Activated CD4-positive, alpha-beta T cell treated with anti-CD3 and anti-CD28 coated beads for 24 hours (primary cell): ENCODE measurements at places on chromosomes 3 and 15.

DNA sequence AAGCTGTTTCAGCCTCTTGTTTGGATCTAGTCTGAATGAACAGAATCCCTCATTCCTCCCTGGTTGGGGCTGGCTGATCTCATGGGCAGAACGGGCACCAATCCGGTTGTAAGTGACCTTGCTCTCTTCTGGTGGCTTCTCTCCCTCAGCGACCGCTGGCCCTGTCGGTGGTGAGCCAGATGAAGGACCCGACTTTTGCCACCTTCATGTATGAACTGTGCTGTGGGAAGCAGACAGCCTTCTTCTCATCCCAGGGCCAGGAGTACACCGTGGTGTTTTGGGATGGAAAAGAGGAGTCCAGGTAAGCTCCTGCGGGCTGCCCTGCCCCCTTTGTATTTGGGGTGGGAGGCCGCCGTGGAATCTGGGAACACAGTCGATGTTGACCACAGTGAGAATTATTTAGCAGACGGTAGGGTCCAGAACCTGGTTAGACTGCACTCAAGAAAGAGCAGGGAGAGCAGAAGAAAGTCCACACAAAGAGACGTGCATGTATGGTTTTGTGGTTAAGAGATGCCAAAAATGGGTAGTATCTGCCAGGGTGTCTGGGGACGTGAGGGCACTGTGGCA is 138.8 kb downstream of the LRRK1 start:
- DNase-seq = no peak

DNA sequence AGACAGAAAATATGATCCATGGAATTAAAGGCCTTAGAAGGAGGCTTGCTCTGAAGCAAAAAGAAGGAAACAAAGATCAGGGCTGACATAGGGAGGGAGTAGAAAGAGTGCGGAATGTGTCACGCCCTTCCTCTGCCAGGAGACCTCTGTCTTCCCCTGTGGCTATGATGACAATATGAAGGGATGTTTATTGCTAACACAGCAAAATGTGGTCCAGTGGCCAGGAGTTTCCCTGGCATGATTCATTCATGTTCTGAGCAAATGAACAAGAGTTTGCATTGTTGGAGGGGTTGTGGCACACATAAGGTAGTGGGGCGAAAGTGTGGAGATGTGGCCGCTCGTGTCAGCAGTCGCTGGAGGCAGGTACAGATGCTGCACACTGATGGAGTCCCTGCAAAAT is 169.4 kb downstream of the SHQ1 start:
- DNase-seq = no peak

- DNase-seq = no peak
Measured at GRCh38 chr3:93961489-93961888, 12.2 kb downstream of the PROS1 start.

GRCh38 chr3:52196977-52197376 is 983 bp upstream of the ALAS1 start:
- no peak for DNase-seq

- no peak for DNase-seq
Measured at GRCh38 chr3:10142707-10143560, 1.4 kb downstream of the VHL start.

DNA sequence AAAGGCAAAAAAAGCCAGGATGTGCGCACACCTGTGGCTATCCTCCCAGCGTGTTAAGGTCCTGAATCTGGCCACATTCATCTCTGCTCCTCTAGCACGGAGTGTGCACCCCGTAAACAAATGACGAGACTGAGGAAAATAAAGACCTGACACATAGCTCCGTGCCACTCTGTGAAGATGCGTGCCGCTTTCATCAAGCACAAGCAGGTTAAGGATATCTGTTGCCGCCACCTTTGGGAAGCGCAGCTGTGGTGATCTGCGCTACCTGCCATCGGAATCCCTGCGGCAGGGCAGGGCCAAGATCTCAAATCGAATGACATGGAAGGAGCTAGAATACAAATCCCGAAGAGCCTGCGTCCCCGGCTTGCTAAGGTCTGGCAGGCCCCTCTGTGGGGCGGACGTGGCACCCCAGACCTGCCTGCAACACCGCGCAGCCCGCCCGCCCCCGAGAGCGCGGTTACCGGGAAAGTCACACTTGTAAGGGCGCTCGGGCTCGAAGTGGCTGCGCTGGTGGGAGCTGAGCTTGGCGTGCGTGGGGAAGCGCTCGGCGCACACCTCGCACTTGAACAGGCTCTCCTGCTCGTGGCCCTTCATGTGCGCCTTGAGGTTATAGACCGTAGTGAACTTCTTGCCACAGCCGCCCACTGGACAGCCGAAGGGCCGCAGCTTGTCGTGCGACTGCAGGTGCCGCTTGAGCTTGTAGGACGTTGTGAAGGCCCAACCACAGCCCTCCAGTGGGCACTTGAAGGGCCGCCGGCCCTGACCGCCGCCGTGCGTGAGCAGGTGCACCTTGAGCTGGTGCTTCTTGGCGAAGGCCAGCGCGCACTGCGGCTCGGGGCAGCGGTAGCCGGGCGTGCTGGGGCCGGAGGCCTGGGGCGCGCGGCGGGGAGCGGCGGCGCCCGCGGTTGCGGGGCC is 936 bp downstream of the ZXDC start:
- DNase-seq = no peak

GRCh38 chr3:180804916-180805315 is 107.6 kb upstream of the FXR1 start:
- no peak for DNase-seq

DNA sequence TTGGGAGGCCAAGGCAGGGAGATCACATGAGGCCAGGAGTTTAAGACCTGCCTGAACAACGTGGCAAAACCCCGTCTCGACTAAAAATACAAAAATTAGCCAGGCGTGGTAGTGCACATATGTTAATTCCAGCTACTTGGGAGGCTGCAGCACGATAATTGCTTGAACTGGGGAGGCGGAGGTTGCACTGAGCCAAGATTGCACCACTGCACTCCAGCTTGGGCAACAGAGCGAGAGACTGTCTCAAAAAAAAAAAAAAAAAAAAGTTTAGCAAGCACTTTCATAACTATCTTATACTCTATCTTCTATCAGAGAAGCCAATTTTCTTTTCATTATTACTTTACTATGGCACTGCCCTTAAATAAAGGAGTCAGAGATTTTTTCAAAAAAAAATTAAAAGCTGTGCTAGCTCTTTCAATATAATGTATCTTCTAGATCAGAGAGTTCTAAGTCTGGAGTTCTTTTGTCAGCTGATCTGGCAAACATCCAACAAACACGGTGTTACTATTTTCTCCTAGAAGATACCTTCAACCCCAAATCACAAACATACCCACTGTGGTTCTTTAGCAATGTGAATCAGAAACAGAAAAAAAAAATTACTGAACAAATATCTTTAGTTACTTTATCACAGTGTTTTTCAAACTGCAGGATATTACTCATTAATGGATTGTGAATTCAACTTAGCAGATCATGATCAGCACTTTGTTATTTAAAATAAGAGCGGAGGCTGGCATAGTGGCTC is 3.0 kb downstream of the ZNF770 start:
- no peak for DNase-seq

- no peak for DNase-seq
Measured at GRCh38 chr3:76310667-76311066, 525.3 kb upstream of the ZNF717 start.

GRCh38 chr3:4900298-4900697 is 78.9 kb upstream of the BHLHE40 start:
- no peak for DNase-seq

DNA sequence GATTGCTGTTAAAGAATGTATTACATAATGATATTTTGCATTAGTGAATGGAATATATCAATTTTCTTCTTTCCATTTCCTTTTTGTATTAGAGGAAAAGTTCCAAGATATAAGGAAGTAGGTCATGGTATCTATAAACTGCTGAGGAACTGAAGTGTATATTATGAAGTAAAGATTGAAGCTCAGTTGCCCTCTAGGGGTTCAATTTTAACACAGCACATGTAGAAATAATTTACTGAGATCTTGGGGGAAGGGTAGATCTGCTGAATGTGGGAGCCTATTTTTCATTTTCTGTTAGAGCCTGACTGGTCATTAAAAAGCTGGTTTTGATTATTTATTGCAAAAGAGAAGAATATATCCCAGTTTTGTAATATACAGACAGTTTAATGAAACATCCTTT is 45.2 kb downstream of the CMC1 start:
- no peak for DNase-seq

DNA sequence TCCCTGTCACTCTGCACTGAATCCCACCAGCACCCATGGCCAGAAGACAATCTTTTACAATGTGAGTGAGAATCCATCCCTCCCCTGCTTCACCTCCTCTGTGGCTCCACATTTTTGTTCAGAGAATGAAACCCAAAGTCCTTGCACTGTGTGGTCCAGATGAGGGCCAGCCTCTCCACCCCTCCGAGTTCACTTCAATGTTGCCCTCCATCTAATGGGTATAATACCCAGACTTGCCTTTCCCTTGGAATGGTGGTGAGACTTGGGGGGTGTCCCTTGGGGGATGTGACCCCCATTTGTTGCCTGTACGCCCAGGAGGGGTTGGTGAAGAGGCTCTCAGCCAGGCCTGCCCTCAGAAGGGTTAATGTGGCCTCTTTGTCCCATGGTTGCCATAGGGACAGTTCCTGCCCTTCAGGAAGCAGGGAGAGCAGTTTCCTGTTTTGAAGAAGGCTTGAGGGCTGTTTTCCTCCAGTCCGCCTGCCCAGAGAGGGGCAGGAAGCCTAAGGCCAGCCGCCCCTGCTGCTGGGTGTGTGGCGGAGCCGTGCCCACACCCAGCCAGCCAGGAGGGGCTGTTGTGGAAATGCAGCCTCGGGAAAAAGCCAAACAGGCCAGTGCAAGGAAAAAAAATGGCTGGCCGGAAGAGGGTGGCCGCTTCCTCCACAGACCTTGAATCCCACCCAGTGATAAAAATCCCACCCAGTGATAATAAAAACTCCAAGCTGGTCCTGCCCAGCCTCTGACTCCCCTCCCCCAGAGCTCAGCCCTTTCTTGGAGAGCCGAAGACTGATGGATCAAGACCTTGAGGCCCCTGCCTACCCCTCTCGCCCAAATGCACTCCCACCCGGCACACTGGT is 14.6 kb upstream of the FGD5 start:
- DNase-seq = no peak

DNA sequence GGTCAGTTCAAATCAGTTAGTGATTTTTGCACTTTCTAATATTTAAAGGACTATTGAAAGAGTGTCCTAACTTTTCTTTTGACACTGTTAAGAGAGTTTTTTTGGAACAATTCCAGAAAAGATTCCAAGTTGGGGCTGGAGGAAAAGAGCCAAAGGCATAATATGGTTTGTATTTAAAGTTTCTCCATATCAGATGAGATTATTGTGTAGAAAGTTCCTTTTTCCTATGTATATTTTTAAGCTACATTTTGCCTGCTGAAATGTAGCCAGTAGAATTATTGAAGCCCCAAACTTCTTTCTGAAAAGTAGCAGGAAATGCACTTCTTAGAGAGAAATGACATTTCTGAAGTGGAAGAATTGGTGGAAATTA is 136.5 kb upstream of the TSC22D2 start:
- DNase-seq = no peak

GRCh38 chr15:53565721-53566120 is 193.7 kb downstream of the WDR72 start:
- DNase-seq = no peak

- DNase-seq = no peak
Measured at GRCh38 chr3:140761076-140761639, 83.3 kb downstream of the TRIM42 start.

- no peak for DNase-seq
Measured at GRCh38 chr3:49120096-49120437, 556 bp downstream of the USP19 start.

DNA sequence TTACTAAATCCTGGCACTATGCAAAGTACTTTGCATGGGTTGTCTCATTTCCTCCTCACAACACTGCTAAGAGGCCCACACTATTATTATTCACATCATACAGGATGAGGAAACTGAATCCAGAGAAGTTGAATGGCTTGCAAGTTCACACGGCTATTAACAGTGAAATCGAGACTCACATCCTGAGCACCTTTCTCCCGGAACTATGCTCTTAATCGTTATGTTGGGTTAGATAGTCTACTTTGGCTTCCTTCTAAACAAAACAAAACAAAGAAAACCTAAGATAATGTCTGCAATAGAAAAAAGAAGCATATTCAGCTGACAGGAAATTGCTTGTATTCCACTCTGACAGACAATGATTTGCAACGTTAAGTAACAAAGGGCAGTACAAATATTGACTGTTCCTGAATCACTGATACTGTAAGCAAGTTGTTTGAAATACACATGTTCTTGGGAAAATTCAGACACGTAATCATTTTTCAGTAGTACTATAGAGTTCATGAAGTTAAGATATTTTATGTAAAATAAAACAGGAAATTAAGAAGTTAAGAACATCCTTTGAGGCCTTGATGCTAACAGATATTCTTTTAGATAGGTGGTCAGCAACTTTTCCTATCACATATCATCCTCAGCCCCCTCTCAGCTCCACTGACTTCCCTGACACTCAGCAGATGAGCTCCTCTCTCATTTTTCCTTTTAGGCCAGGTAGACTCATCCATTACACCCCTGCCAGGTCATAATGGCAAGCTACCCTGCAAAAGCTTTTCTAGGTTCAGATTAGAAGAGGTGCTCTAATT is 40.7 kb downstream of the C2CD4B start:
- DNase-seq = no peak

DNA sequence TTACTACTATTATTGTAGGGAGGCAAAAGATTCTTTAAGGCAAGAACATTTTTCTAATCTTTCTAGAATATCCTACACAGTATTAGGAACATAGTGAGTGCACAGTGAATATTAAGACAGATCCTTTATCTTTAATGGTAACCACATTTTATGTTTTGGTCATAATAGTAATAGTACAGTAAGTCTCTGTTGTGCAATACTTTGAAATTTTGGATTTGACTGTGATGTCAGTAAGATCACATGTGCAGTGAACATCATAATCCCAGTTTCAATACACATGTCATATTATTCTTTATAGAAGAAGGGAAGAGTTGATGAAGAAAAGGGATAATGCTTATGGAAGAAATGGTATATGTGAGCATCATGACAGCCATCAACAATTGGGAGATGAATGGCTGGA is 10.7 kb downstream of the STT3B start:
- no peak for DNase-seq

DNA sequence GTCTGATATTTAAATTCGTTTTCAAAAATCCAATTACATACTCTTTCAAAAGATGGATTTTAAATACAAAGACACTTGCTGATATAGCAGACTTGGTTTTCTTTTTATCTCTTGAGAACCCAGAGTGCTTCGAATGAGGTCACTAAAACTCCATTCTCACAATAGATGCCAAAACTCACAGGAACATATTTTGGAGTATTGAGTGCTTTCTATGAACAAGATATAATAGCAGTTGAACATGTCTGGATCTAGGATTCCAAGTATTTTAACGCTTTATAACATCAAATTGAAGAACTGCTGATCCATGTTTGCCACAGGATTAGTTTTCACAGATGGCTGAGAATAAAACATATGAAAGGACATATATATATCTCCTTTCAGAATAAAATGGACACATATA is 113.2 kb downstream of the SAMMSON start:
- DNase-seq = no peak

DNA sequence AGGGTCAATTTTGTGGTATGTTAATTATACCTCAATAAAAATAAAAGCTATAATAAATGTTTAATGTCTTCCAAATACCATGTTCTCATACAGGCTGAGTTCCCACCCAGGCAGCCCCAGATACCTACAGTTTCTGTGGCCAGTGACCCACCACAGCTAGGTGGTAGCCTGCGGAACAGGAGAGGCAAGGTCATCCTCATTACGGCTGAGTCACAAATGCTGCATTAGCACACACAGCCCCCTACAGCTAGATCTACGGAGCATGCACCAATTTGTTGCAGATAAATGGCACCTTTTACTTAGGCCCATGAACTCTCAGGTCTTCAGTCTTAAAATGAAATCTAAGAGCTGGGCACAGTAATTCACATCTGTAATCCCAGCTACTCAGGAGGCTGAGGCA is 5.1 kb downstream of the SPATA12 start:
- DNase-seq = no peak
